ENCODE measurements at places on chromosomes 1 and 21. TPM values are rescaled to one million over a fixed set of nuclear protein-coding genes. Genes with fewer than 3 reads are reported as not detected.

DNA sequence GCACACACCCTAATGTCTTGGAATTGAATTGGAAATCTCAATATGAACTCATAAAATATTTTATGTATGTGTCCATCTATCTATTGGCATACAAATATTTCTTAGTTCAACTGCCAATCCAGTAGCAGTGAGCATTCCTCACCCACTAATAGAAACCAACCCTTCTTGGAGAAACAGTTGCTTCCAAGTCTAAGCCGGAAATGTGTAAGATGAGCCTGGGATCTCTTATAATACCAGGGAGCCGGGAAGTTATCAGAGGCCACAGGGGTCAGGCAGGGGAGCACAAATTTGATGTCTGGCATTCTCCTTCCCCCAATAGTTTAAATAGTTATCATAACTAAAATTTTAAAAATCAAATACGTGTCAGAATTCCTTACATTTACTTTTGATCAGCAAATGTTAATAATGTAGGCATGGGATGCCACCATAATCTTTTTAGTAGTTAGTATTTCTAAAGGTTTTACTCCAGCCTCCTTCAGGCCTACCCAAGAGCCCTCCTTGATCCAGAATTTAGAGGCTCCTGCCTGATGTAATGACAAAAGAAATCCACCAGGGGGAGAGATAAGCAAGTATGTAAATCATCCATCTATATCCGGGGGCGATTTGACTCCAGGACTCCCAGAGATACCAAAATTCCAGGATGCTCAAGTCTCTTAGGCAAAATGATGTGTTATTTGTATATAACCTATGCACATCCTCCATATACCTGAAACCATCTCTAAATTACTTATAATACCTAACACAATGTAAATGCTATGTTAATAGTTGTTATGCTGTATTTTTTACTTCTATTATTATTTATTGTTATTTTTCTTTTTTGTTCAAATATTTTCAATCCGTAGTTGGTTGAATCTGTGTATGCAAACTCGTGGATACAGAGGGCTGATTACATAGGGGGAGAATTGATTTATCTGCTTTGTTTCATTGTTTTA lies 218.7 kb upstream of the COA6 start:
- DNase-seq, result peak; percentile 46

GRCh38 chr1:215543191-215543606 lies 23.9 kb upstream of the KCTD3 start:
- peak; percentile 87 for DNase-seq

DNA sequence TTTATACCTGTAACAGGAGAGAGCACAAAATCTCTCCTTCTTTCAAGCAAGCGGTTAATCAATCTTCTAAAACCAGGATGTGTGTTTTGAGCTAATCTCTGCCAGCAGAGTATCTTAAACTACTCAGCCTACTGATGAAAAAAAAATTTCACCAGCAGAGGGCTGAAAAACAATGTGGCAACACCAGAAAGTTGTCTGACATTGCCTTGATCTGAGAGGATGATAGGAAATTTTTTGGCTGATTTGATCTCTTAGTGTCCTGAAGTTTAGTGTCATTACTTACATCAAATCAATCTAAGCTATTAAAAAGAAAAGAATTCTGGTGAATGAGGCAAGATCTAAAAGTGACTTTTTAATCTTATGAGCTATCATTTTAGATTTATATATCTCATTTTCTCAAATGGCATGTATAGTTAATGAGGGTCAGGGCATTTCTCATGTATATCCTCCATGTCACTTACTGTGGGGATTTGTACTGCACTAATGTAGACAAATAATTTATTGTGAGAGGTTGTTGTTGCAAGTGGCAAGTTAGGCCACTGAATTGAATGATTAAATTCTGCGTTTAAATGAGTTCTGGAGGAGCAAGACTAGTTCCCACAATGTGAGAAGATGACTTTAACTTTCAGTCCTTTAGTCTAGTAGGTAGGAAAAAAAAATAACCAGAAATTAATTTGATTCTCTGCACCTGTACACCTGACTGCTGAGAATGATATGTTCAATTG lies 10.9 kb downstream of the ADAMTS1 start:
- DNase-seq, result no peak

DNA sequence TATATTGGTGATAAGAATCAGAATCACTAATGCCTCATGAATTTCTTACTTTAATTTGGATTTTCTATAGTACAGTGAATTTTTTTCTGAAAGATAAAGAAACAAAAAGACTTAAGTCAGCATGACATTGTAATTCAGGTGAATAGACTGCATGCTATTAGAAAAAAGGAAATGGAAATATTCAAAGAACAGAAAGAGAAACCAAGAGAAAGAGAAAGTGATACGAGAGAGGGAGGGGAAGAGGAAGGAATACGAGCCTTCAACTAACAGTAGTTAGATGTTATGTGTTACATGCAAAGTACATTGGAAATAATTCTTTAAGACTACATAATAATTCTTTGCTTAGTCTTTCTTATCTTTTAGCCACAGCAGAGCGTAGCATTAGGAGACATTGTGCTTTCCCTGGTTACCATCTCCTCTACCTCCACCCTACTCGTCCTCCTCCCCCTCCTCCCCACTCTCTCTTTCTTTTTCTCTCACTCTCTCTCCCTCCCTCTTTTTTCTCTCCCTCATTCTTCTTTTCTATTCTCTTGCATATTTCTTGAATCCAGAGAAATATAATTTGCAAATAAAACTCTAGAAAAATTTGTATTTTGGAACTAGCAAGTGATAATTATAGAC lies 46.4 kb upstream of the ADGRL4 start:
- no peak for DNase-seq

- DNase-seq, result no peak
Measured at GRCh38 chr1:6170116-6170741, 9.9 kb downstream of the CHD5 start.

The KIF17 gene
- 1.8 TPM for total RNA-seq

- DNase-seq, result no peak
Measured at GRCh38 chr1:31181515-31182343, 58.0 kb downstream of the NKAIN1 start.

DNA sequence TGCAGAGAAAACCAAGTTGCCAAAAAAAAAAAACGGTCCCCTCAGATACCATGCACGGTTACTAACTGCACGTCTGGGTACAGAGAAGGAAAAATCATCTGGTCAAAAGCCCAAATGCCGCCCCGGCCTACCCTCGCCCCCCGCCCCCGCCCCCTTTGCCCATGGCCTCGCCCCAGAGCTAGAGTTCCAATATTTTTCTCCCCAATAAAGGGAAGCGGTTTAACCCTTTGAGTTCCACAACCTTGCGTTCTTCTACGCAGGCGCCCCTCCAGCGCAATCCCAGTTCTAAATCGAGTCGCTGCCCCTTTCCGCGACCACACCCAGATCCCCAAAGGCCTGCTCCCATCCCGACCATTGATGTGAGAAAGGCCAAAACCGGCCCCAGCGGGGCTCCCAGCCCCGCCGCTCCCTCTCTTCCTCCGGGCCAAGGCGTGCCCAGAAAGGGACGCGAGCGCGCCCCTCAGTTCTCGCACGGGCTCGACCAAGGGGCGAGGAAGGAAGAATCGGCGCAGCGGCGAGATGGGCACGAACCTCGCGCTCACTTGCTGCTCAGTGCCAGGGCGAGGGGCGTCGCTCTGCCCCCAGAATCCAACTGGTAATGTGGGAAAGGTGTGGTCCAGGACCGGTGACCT lies 797 bp downstream of the WDR47 start:
- no peak for DNase-seq

DNA sequence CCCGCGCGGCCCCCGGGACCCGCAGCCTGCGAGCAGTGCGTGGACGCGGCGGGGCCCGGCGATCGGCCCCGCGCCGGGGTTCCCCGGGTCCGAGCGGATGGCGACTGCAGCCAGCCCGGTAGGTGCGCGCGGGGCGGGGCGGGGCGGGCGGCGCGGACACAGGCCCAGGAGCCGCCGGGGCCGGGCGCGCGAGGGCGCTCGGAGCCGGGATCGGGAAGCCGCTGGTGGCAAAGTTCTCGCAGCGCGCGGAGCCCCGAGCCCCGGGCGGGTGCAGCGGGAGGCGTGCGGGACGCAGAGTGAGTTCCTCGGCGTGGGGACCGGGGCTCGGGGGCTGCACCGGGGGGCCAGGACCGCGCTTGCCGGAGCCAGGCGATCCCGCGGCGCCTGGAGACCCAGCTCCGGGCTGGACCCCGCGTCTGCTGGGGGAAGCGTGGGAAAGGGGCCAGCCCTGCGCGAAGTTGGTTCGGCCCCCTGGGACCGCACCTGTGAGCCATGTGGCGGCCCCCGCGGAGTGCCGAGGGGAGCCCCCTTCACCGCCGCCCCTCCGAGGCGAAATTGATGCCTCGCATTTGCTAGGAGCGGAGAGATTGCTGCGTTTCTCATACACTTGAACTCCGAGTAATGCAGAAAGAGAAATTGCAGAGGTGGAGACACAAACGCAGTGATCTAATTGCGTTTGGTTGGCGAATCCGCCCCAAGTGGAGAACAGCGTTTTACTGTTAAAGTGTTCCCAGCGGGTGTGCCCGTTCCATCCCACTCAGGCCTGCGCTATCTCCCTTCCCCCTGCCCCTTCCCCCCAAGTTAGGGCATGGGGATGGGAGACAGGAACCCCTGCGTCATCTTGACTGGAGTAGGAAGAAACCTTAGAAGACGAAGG lies 228.9 kb upstream of the TMEM51 start:
- DNase-seq, result no peak

The KRTAP19-3 gene
- total RNA-seq, result not detected

- no peak for DNase-seq
Measured at GRCh38 chr1:37661401-37661800, 26.7 kb upstream of the RSPO1 start.

DNA sequence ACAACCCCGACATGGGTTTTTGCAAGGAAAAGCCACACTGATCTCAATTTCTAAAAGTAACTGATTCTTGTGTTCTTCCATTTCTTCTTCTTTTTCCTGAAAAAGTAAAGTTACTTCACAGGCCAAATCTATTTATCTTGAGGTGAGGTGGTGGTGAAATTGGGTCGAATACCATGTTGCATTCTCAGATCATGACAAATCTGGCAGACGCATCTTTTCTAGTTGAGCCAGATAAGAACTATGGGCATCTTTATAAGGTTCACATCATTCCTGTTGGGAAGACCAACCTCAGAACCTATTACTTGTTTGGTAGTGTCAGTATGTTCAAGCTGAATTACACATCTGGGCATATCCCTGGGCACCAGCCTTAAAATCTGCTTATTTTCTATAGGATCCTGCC lies 78.6 kb upstream of the USP25 start:
- no peak for DNase-seq

DNA sequence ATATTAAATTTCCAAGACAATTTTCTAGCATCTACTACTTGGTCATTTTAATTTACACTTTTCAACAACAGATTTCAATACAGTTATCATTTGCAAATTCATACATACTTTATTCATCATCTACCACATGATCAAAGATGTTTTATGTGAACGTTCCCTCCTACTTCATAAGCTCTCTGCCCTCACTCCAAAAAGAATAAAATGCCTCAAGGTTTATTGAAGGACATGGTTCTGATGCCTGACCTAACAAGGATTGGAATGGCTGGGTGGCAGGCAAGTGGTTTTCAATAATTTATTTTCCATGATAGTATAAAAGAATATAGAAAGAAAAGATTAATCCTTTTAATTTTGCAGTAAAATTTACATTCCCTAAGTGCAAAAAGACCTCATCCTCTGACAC lies 5.4 kb downstream of the CDKN2C start:
- DNase-seq, result no peak

- no peak for DNase-seq
Measured at GRCh38 chr1:40687059-40687458, 4.4 kb upstream of the NFYC start.

- no peak for DNase-seq
Measured at GRCh38 chr1:180381184-180381580, 121.2 kb downstream of the ACBD6 start.

The NBPF6 gene
- total RNA-seq, result not detected

DNA sequence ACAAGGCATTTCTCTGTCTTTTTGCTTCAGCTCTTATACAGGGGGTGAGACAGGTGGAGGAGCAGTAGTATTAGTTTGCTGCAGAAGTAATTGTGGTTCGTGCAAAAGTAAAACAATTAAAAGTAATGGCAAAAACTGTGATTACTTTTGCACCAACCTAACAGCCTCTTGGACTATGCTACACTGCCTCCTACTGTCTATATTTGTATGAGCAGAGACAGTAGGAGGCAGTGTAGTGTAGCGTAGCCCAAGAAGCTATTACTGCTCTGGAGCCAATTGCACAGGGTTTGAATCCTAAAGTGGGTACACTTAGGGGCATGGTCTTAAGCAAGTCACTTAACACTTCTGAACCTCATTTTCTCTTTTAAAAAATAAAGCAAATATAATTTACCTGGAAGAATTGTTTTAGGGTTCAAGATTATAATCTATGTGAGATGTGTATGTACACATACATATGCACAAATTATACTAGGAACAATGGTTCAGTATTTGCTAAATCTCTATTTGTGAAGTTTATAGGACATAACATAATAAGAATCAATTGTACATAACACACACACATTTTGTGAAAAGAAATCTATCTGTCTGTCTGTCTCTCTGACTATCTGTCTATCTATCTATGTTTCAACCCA lies 103.8 kb downstream of the BRINP3 start:
- no peak for DNase-seq

The BCL2L15 gene
- total RNA-seq, result 0.14 TPM

GRCh38 chr1:168216171-168216570 lies 9.6 kb upstream of the SFT2D2 start:
- no peak for DNase-seq

The PLA2G2F gene
- 4.2 TPM for total RNA-seq

The FCAMR gene
- not detected for total RNA-seq

The HSD11B1 gene
- 0.75 TPM for total RNA-seq

GRCh38 chr1:156625436-156626078 lies 6.3 kb downstream of the HAPLN2 start:
- no peak for DNase-seq

The TMOD4 gene
- total RNA-seq, result not detected
